HFFc6 (cell line): ENCODE measurements at places on chromosomes 11 and 22. TPM values are rescaled to one million over a fixed set of nuclear protein-coding genes. Genes with fewer than 3 reads are reported as not detected.
A peak's percentile ranks its signal among the peaks of the same experiment; 100 is the strongest.

Gene RASL10A
- not detected in 3 replicates for total RNA-seq

Gene GRIA4
- not detected in 2 replicates for total RNA-seq

Gene GNB1L
- 7.8 to 9.6 TPM (median 9.0 TPM) in 3 replicates for total RNA-seq

Gene C22orf15
- total RNA-seq = 0.97 to 4.0 TPM (median 2.3 TPM) in 3 replicates

DNA sequence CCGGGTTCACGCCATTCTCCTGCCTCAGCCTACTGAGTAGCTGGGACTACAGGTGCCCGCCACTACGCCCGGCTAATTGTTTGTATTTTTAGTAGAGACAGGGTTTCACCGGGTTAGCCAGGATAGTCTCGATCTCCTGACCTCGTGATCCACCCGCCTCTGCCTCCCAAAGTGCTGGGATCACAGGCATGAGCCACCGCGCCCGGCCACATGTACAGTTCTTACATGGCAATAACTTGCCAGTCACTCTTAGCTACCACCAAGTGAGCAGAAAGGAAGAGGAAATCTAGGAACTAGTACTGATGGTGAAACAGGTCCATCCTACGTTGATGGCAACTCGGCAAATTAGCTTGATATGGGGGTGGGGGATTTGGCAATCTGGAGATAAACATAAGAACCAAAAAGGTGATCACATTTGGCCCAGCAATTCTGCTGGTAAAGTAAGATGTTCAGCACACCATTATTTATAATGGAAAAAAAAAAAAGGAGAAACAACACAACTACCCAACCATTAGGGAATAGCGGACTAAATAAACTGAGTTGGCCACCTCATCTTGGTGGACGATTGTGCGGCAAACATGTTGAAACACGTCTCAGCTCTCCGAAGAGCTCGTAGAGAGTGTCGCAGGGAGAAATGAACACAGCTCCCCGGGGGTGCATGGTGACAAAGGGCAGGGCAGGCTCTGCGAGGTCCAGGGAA is 5.3 kb downstream of the NLRP6 start:
- no peaks in the 10 kb centered on the region for H3K4me1 ChIP-seq
- no peaks in the 10 kb centered on the region for H3K36me3 ChIP-seq
- no peak overlapping the region for H3K4me3 ChIP-seq
- DNase-seq = no peak

DNA sequence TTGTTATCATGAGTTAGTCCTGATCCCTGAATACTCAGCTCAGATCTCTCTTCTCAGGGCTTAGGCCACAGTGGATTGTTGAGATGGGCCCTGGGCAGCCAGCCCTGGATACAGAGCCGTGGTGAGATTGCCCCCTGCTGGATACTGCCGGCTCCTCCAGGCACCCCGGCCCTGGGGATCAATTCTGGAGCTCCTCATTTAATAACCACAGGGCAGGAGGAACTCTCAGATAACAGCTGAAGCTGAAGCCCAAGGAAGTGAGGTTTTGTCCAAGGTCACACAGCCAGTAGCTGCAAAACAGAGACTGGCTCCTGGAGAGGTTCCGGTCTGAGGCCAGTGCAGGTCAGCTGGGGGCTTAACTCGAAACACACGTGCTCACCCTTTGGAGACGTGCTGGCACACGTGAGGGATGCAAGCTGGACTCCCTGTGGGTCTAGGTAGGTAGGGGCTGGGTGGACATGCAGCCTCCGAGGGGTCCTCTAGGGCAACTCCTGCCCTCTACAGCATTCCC is 16.0 kb downstream of the USH1C start:
- peaks cover 38% of the 10 kb centered on the region for H3K27me3 ChIP-seq
- H3K36me3 ChIP-seq = no peaks in the 10 kb centered on the region
- DNase-seq = peak; percentile 30
- H3K27ac ChIP-seq = no peak overlapping the region

DNA sequence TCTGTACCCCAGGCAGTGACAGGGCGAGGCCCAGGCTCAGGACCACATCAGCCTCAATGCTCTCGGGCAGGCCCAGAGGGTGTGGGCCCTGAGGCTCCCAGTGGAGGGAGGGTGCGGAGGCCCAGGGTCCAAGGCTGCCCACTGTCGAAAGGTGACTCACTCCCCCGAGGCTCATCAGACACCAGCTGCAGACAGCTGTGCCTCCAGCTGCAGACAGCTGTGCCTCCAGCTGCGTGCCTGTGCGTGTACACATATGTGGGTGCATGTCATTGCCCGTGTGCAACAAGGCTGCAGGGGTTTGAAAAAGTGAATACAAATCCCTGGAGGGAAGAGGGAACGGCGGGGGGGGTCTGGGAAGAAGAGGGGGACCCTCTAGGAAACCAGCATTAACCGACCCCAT is 134.3 kb downstream of the BRD1 start:
- H3K27me3 ChIP-seq = no peaks in the 10 kb centered on the region; the same call in none of the 2 replicates
- peaks cover 12% of the 10 kb centered on the region; the same call in 1 of the 2 replicates for H3K36me3 ChIP-seq
- H3K4me3 ChIP-seq = no peak overlapping the region
- no peak overlapping the region for H3K27ac ChIP-seq

GRCh38 chr11:117381481-117382387 is 54.1 kb downstream of the CEP164 start:
- DNase-seq = no peak
- H3K27ac ChIP-seq = peak overlapping the region; percentile 88; the same call in 1 of the 2 replicates
- peaks cover 53% of the 10 kb centered on the region for H3K36me3 ChIP-seq
- H3K4me3 ChIP-seq = no peak overlapping the region

GRCh38 chr11:17381156-17381555 is 7.3 kb downstream of the KCNJ11 start:
- no peaks in the 10 kb centered on the region; the same call in 1 of the 2 replicates for H3K27me3 ChIP-seq
- peaks cover 18% of the 10 kb centered on the region for H3K36me3 ChIP-seq
- peak overlapping the region; percentile 89 for H3K27ac ChIP-seq
- peak overlapping the region; percentile 62 for H3K4me3 ChIP-seq
- DNase-seq = peak; percentile 57

DNA sequence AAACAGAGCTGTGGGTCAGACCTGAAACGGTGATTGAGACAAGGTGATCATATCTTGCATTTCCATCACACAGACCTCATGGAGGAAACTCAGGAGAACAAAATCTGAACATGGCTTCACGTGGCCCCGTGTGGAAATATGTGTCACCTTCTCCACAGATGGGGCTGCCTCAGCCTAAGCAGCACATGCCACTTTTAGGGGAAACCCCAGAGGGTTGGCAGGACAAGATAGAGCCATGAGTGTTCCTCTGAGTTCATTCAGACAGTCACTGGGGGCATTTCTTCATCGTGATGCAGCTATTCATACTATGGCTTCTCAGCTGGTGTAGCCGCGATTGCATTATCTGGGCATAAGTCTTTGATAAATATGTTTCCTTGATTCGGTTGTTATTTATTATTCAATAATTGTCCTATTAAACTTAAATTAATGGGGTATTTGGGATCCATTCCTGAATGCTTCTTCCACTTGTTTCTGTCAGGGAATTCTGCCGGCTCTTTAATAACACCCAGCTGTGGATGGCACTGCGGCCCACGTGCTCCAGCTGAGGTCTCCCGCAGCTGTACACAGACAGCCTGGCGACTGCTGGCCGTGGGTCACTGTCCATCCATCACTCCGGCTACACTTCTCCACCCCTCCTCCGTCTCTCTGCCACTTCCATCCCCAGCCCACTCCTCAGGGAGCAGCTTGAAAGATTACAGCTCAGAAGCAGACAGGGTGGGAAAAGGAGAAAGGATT is 485.1 kb downstream of the OPCML start:
- no peaks in the 10 kb centered on the region; the same call in 1 of the 2 replicates for H3K4me1 ChIP-seq
- DNase-seq = no peak
- H3K27ac ChIP-seq = no peak overlapping the region
- no peak overlapping the region for H3K4me3 ChIP-seq
- no peaks in the 10 kb centered on the region for H3K36me3 ChIP-seq

DNA sequence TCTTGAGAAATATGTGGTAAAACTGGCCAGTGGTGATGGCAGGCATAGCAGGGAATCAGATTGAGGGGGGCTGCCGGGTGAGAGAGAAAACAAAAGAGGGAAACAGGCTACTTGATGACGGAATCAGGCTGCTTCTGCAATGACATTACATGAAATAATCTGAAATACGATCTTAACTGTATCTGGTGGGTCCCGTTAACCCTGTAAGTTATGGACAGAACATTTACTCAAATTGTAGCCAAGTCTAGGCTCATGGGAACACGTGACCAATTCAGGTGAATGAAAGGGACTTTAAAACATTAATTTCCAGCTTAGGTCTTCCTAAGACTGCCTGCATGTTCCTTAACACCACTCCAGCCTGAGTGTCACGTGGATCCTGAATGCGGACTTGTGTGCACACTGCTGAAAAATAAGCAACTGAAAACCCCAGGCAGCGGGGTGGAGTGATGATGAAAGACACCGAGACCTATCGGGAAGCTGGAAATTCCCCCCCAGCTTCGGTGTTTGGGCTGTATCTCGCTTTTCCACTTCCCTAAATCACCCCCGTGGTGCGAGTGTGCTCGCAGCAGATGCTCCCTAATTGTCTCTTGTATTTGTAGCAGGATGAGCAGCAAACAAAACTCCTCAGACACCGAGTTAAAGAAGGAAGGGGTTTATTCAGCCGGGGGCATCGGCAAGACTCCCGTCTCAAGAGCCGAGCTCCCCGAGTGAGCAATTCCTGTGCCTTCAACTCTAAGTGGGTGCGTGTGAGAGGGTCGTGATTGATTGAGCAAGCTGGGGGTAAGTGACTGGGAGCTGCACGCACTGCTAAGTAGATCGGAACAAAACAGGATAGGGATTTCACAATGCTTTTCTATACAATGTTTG is 145.0 kb upstream of the GRK3 start:
- H3K4me3 ChIP-seq = peak overlapping the region; percentile 0; the same call in 1 of the 2 replicates
- DNase-seq = no peak
- 0 out of 2 replicates have a peak, but pooled peaks cover 5% of the 10 kb centered on the region for H3K36me3 ChIP-seq
- peaks cover 54% of the 10 kb centered on the region for H3K27me3 ChIP-seq
- H3K27ac ChIP-seq = no peak overlapping the region

- H3K4me3 ChIP-seq = no peak overlapping the region
- no peaks in the 10 kb centered on the region for H3K4me1 ChIP-seq
- no peaks in the 10 kb centered on the region for H3K36me3 ChIP-seq
Observed at GRCh38 chr11:2586087-2586792, 113.6 kb downstream of the KCNQ1OT1 start.

- H3K27ac ChIP-seq = no peak overlapping the region
- no peak overlapping the region for H3K4me3 ChIP-seq
- H3K27me3 ChIP-seq = no peaks in the 10 kb centered on the region
- H3K4me1 ChIP-seq = no peaks in the 10 kb centered on the region
- H3K36me3 ChIP-seq = peaks cover 14% of the 10 kb centered on the region
Observed at GRCh38 chr22:49513358-49513851, 314.3 kb downstream of the BRD1 start.

GRCh38 chr11:62132191-62132590 is 8.4 kb downstream of the INCENP start:
- H3K4me1 ChIP-seq = peaks cover 23% of the 10 kb centered on the region
- H3K27ac ChIP-seq = peak overlapping the region; percentile 31; the same call in 1 of the 2 replicates
- H3K36me3 ChIP-seq = peaks cover 15% of the 10 kb centered on the region; the same call in 1 of the 2 replicates
- peak; percentile 20 for DNase-seq

DNA sequence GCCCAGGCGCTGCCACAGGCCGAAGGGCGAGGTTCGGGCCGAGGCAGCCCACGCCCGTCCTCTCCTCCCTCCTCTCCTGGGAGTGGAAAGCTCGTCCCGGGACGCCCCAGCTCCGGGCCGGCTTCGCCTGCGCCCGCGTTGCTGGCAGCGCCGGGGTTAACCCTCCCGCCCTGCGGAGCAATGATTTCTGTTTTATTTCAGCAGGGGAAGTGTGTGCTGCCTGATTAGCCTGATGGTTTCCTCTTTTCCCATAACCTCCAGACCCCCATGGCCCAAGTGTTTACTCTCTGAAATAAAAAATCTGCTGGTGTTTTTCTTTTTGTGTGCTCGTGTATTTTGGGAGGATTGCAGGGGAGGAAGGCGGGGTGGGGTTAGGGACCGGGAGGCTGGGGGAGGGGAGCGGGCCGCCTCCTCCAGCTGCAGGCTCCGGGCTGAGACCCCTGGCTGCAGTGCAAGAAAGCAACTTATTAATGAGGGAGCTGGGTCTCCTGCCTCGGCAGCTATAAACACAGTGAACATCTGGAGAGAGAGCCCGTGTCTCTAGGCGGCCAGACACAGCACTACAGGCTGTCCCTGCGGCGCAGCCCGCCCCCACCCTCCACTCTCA is 38.6 kb downstream of the ETS1 start:
- peaks cover 4% of the 10 kb centered on the region; the same call in 1 of the 2 replicates for H3K27me3 ChIP-seq
- peak overlapping the region; percentile 59 for H3K27ac ChIP-seq
- DNase-seq = no peak
- peak overlapping the region; percentile 90 for H3K4me3 ChIP-seq

DNA sequence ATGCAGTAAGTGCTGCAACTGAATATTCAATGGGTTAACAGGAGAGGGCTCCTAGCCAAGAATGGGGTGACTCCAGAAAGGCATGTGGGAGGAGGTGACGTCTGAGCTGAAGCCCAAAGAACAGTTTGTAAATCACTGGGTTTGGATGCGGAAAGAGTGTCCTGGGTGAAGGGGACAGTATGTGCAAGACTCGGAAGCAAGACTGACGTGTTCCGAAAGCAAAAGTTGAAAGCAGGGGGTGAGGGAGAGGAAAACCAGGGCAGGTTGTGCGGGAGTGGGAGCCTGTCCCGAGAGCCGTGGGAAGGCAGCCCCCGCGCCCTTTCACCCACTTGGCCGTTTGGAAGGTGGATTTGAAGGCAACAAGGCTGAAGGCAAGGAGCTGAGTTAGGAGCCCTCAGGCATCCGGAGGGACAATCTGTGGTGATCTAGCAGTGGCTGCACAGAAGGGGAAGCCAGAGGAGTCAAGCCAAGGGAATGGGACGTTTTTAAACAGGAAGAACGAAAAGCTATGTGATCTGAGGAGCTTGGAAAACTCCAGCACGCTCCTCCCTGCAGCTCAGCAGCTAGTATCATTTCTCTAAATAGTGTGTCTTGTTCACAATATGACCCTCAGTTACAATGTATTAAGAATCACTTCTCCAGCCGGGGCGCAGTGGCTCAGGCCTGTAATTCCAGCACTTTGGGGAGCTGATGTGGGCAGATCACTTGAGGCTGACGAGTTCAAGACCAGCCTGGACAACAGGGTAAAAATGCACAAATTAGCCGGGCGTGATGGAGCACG is 7.7 kb downstream of the SLC25A18 start:
- DNase-seq = peak; percentile 92
- peak overlapping the region; percentile 85 for H3K4me3 ChIP-seq
- H3K36me3 ChIP-seq = no peaks in the 10 kb centered on the region
- H3K27me3 ChIP-seq = peaks cover 7% of the 10 kb centered on the region; the same call in 1 of the 2 replicates
- H3K27ac ChIP-seq = peak overlapping the region; percentile 93

- no peak overlapping the region for H3K4me3 ChIP-seq
- peaks cover 14% of the 10 kb centered on the region for H3K4me1 ChIP-seq
- H3K27ac ChIP-seq = no peak overlapping the region
- peaks cover 14% of the 10 kb centered on the region for H3K27me3 ChIP-seq
- no peaks in the 10 kb centered on the region for H3K36me3 ChIP-seq
Observed at GRCh38 chr22:20651286-20651685, 122.6 kb upstream of the SERPIND1 start.

- no peak for DNase-seq
- H3K27me3 ChIP-seq = peaks cover 50% of the 10 kb centered on the region
- no peak overlapping the region for H3K4me3 ChIP-seq
- no peaks in the 10 kb centered on the region for H3K36me3 ChIP-seq
- no peaks in the 10 kb centered on the region for H3K4me1 ChIP-seq
Observed at GRCh38 chr11:114115451-114115928, 56.0 kb downstream of the ZBTB16 start.

- DNase-seq = no peak
- peaks cover 12% of the 10 kb centered on the region for H3K27me3 ChIP-seq
Observed at GRCh38 chr22:46391486-46392136, 56.1 kb downstream of the TRMU start.

GRCh38 chr11:1825039-1825740 is 9.6 kb upstream of the SYT8 start:
- DNase-seq = no peak
- H3K4me1 ChIP-seq = peaks cover 22% of the 10 kb centered on the region
- no peak overlapping the region for H3K4me3 ChIP-seq
- no peaks in the 10 kb centered on the region for H3K36me3 ChIP-seq
